Activated CD8-positive, alpha-beta memory T cell treated with anti-CD3 and anti-CD28 coated beads for 4 hours (primary cell): ENCODE measurements at places on chromosomes 16 and 17.

DNA sequence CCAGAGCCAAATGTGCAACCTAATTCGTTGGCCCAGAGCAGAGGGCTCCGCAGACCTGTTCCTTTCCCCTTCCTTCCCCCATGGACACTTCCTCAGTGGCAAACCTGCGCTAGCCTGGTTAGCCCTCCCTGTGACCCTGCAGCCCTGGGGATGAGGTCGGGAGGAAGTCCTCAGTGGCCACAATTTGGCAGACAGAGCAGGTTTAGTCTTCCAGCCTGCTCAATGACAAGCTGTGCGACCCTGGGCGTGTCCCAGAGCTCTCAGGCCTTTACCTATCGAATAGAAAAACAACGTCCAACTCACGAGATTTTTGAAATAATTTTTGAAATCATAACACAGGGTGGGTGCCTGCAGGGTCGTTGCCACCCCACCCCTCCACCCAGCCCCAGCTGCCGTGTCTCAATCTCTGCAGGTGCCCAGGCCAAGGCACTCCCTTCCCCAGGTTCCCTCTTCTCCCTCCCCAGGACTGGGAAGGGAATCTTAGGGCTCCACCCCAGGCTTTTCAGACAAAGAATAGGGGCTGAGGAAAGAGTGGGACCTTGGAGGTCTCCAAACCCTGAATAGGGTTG, 1.4 kb downstream of the HBM start:
- DNase-seq: no peak

DNA sequence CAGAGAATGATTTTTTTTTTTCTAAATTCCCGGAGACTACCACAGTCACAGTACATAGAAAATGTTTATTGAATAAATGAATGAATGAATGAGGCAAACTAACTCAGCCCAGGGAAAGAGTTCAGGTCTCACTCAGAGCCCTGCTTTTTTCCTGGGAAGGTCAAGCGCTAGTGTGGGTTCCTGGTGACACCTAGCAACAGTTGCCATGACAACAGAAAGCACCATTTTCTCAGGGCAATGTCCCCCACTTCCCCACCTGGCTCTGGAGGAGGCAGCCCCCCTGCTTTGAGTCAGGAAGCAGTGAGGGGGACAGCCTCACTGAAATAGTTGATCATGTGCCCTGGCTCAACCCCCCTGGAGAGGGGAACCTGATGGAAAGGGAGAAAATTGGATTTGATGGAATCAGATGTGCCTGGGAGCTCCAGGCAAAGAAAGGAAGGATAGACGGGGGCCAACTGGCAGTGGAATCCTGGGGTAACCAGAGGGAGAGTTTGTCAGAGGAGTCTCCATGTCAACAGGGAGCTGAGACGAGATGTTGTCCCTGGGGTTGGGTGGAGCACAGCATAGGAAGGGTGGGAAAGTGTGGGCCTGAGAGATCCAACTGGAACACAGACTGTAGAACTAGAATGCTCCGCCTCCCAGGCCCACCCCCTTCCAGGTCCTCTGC, 242.2 kb upstream of the CCL2 start:
- DNase-seq: no peak

- DNase-seq: no peak
These were observed 344.9 kb downstream of the CPPED1 start for GRCh38 chr16:12458591-12459358.

GRCh38 chr17:13266606-13267005, 248.8 kb upstream of the ELAC2 start:
- no peak for DNase-seq
